ENCODE measurements at places on chromosomes 13 and 19.

GRCh38 chr19:17216058-17216670 lies 1.0 kb downstream of the USE1 start:
- no peak for DNase-seq

- no peak for DNase-seq
These were observed 140.0 kb downstream of the SIPA1L3 start for GRCh38 chr19:38047049-38047438.

- no peak for DNase-seq
These were observed 1450.0 kb downstream of the UQCRFS1 start for GRCh38 chr19:27762933-27763332.

GRCh38 chr19:32543115-32543900 lies 37.7 kb upstream of the PDCD5 start:
- no peak for DNase-seq

GRCh38 chr13:70842062-70842644 lies 733.9 kb upstream of the KLHL1 start:
- no peak for DNase-seq

DNA sequence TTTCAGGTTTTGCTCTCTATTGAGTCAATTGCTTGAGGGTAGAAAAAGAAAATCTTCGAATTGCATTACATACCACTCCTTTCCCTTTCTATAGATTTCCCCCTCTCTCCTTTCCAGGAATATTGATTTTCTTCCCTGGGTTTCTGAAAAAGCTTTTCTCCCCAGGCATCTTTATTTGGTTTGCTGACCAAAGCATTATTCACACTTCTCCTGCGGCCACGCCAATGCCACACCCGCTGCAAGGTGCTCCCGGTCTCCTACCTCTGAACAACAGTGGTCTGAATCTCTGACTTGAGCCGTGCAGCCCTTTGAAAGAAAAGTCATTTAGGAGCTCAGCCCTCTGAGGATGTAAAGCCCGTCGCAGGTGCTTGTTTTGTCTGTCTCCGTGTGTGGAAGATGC lies 350.9 kb upstream of the TMTC4 start:
- DNase-seq: no peak
